Peyer's patch (tissue), 4 donors: ENCODE measurements at places on chromosomes 5 and 9. TPM values are rescaled to one million over a fixed set of nuclear protein-coding genes. Genes with fewer than 3 reads are reported as not detected.

GRCh38 chr5:95087816-95088317, 197.0 kb downstream of the MCTP1 start:
- no peaks in the 10 kb centered on the region for H3K27me3 ChIP-seq
- H3K4me3 ChIP-seq: no peak overlapping the region
- no peak for DNase-seq
- H3K36me3 ChIP-seq: no peaks in the 10 kb centered on the region
- H3K4me1 ChIP-seq: no peaks in the 10 kb centered on the region

GRCh38 chr5:90161414-90161813, 248.1 kb downstream of the CETN3 start:
- no peaks in the 10 kb centered on the region for H3K36me3 ChIP-seq
- peak; percentile 17 for DNase-seq
- no peaks in the 10 kb centered on the region for H3K27me3 ChIP-seq
- no peak overlapping the region for H3K27ac ChIP-seq

DNA sequence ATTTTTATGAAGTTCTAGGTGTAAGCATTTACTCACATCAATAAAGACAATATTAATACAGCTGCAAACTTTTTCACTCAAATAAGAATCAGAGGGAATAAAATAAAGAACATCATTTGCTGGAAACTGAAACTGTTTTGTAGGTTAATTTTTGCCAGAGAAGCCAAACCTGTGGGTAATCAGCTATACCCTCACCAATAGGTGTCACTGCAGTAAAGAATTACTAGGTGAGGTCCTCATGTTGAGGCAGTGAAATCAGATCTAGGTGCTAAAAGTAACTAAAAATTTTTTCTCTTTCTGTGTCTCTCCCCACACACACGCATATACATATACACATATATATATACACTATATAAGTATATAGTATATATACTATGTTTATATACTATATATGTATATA, 1016.3 kb upstream of the SEMA6A start:
- H3K27ac ChIP-seq: no peak overlapping the region
- H3K4me3 ChIP-seq: no peak overlapping the region
- no peaks in the 10 kb centered on the region for H3K4me1 ChIP-seq
- DNase-seq: no peak

DNA sequence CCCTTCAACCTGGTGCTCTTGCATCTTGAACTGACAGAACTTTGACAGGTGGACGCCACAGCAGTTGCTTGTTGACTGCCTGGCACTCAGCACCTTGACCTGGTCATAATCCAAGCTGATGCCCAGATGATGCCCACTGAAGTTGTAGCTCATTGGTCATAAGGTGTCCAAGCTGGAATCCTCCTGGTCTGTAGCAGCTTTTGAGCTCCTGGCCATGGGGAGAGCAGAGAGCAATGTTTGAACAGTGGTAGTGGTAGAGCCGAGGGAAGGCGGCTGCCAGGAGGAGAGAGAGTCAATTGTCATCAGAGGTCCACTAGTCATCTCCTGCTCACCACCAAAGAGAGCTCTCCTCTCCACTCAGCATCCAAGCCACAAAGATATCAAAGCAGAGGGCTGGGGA, 23.3 kb downstream of the CSF2 start:
- no peaks in the 10 kb centered on the region for H3K4me1 ChIP-seq
- no peaks in the 10 kb centered on the region for H3K27me3 ChIP-seq
- no peak overlapping the region for H3K27ac ChIP-seq
- H3K4me3 ChIP-seq: no peak overlapping the region

- H3K4me1 ChIP-seq: no peaks in the 10 kb centered on the region
- H3K36me3 ChIP-seq: no peaks in the 10 kb centered on the region
- no peak overlapping the region for H3K4me3 ChIP-seq
- no peak for DNase-seq
- no peaks in the 10 kb centered on the region for H3K27me3 ChIP-seq
Observed at GRCh38 chr9:130843049-130843908, 8.2 kb downstream of the ABL1 start.

DNA sequence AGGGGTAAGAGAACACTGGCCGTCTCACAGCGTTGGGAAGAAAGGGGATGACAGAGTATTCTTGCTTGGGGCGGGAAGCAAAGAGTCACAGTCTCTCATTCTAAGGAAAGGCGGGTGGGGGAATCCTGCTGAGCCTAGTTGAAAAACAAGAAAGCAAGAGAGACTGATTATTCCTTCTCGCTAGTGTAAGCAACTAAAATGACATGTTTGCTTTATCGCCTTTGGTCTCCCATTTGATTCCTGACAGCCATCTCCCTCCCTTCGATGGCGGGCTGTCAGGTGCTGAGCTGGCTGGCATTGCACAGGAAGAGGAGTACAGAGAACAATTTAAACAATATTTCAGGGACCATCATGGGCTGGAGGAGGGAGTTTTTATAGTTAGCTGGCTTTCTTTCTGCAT, 331.3 kb downstream of the ASTN2 start:
- no peaks in the 10 kb centered on the region for H3K27me3 ChIP-seq
- no peak overlapping the region for H3K4me3 ChIP-seq
- DNase-seq: no peak
- H3K27ac ChIP-seq: no peak overlapping the region
- no peaks in the 10 kb centered on the region for H3K4me1 ChIP-seq

DNA sequence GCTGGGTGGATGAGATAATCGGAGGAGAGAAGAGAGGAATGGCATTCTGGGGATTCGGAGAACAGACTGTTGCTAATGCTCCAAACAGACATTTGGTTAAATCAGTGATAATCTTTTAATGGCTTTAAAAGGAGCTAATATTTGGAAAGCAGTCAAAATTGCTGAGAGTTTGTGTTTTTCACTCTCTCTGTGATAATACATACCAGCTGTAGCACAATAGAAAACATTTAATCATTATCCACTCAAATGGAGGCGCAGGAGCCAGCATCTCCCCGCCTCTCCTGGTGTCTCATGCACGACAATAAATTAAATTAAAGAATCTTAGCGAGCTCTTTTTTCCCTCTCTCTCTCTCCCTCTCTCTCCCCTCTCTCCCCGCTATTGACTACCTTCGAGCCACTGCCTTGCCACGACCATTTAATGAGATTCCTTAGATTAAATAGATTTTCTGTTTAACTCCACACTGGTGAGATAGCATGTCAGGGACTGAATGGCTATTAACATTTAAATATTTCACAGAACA, 268.6 kb upstream of the MVB12B start:
- no peaks in the 10 kb centered on the region for H3K4me1 ChIP-seq
- no peak overlapping the region for H3K27ac ChIP-seq
- no peak overlapping the region for H3K4me3 ChIP-seq
- no peaks in the 10 kb centered on the region for H3K27me3 ChIP-seq

DNA sequence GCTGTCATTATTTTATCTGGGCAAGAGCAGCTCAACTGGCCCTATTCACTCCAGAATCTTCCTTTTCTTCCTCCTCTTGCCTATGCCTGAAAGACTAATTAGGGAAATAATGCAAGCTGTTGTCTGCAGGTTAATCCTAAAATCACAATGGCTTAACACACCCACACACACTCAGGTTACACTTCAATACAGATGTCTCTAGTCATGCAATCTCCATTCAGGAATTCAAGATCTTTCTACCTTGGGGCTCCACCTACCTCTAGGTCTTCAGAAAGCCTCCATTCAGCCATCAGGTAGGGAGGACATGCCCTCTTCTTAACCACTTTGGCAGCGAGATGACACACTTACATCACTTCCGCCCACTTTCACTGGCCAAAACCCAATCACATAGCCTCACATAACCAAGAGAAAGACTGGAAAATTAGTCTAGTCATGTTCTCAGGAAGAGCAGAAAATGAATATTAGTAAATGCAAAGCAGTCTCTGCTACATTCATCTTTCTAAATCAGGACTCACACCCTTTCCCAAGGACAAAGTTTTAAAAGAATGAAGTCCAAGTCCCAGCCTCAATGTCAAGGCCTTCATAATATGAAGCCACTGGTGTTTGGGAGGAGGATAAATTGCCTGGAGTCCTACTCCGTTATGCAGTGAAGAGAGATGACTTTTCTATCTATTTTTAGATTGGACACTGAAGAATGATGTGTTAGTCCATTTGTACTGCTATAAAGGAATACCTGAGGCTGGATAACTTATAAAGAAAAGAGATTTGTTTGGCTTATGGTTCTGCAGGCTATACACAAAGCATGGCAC, 428.1 kb downstream of the EFNA5 start:
- H3K36me3 ChIP-seq: no peaks in the 10 kb centered on the region
- H3K27me3 ChIP-seq: no peaks in the 10 kb centered on the region
- H3K4me1 ChIP-seq: no peaks in the 10 kb centered on the region
- H3K4me3 ChIP-seq: no peak overlapping the region

DNA sequence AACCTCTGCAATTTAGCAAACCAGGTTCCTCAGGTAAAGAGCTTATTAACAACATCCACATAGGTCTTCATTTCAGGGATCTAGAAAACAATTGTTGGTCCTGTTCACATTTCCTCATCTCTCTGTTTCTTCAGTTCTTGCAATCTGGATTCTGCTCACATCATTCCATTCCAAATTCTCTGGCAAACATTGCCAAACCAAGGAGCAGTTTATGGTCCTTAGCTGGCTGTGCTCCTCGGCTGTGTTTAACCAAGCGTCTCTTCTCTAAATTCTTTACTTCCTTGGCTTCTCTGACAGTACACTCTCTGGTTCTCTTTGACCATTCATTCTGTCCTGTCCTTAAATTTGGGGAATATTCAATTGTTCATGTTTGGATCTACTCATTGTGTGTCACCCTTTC, 65.8 kb upstream of the RANBP3L start:
- no peak overlapping the region for H3K4me3 ChIP-seq
- no peaks in the 10 kb centered on the region for H3K4me1 ChIP-seq
- DNase-seq: no peak
- no peaks in the 10 kb centered on the region for H3K27me3 ChIP-seq

Gene POU5F2
- total RNA-seq: 5.0 TPM

Gene ARAP3
- total RNA-seq: 1.1 TPM

Gene FGFR4
- 43.0 TPM for total RNA-seq
